Skin of body (tissue), 3 donors: ENCODE measurements at places on chromosomes 1 and 21.

- no peak for DNase-seq
These were observed 27.7 kb upstream of the DYRK1A start for GRCh38 chr21:37338671-37339551.

- DNase-seq = no peak
These were observed 2.3 kb downstream of the ECE1 start for GRCh38 chr1:21287905-21288514.

GRCh38 chr1:7857985-7858384 is 5.1 kb upstream of the UTS2 start:
- no peak for DNase-seq

- DNase-seq = no peak
These were observed 229.3 kb upstream of the PTBP2 start for GRCh38 chr1:96492236-96492635.
